ENCODE measurements at places on chromosomes 5 and 9. TPM values are rescaled to one million over a fixed set of nuclear protein-coding genes. Genes with fewer than 3 reads are reported as not detected.

DNA sequence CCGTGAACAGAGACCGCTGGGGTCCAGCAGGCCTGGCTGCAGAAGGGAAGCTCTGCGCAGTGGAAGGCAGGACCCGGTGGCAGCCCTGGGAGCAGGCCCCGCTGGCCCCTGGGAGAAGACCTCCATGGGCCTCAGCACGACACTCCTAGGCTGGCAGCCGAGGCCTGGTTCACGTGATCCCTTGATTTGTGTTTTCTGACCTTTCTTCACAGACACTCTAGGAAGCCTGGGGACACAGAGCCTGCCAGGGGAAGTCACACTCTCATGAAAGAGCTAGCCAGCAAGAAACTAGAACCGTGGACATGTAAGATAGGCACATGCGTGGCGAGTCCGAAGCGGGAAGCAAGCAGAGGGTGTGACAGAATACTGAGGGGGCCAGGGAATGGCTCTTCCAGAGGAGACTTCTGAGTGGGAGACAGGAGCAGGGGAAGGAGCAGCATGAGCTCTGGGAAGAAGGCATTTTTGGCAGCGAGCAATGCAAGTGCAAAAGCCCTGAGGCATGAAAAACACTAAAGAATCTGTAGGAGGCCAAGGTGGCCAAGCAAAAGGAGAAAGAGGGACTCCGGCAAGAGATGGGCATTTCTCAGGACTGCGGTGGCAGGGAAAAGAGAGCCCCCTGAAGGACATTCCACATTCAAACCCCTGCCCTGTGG is 26.6 kb upstream of the IL17B start:
- DNase-seq, result no peak

DNA sequence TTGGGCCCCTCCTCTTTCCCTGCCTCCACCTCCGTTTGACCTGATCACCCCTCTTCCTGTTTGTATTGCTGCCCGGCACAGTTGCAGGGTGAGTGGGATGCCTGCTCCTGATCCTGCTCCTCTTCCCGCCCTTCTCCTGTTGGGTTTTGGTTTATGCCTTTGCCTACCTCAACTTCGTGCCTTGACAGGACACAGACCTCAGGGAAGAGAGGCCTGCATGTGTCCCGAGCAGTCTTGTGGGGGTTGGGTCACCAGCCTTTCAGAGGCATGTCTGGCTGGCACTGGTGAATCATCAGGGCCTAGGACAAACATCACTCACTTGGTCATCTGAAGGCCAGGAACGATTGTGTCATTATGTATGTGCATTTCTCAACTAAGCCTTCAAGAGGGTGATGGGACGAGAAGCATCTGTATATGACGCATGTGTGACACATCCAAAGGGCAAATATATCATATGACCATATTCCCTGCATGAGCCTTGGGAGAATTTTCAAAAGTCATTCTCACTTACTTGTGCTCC is 56.9 kb downstream of the NPR3 start:
- no peak for DNase-seq

- DNase-seq, result no peak
Observed at GRCh38 chr5:139684350-139684880, 36.3 kb downstream of the CXXC5 start.

NANS gene
- total RNA-seq, result 57.0 TPM

ANKRD31 gene
- 1.3 TPM for total RNA-seq

PKD2L2 gene
- total RNA-seq, result 0.46 TPM

CARTPT gene
- total RNA-seq, result not detected

GRCh38 chr9:136527721-136528710 is 17.8 kb downstream of the NOTCH1 start:
- DNase-seq, result no peak

CCNI2 gene
- total RNA-seq, result 44.9 TPM

DNA sequence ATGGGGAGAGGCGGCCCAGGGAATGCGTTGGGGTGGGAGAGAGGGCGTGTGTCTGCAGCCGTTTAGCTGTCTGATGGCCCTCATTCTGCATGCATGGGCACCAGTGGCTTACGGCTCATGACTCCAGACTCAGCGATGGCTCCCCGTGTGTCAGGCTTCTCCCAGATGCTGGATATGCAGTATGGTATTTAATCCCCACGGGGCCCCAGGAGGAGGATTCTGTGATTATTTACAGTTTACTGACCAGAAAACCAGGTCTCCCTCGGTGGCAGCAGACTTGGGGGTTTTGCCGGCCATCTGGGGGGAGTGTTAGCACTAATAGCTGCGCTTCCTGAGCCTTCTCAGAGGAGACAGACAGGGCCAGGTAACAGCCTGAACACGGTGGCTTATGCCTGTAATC is 4.3 kb downstream of the PRDM12 start:
- DNase-seq, result no peak

- no peak for DNase-seq
Observed at GRCh38 chr9:111630964-111631213, 245 bp upstream of the DNAJC25 start.

GARNL3 gene
- 4.1 TPM for total RNA-seq

GRCh38 chr9:126391713-126392661 is 65.4 kb downstream of the MVB12B start:
- DNase-seq, result no peak

THBS4 gene
- 0.78 TPM for total RNA-seq

Data from naive thymus-derived CD4-positive, alpha-beta T cell (primary cell).